ENCODE measurements at places on chromosomes 5 and 9. TPM values are rescaled to one million over a fixed set of nuclear protein-coding genes. Genes with fewer than 3 reads are reported as not detected.

Gene SLC36A2
- polyA plus RNA-seq: 0.51 TPM

Gene TAF11L10
- not detected for polyA plus RNA-seq

Gene FOXI1
- polyA plus RNA-seq: not detected

Gene GLDC
- 0.65 TPM for polyA plus RNA-seq

Gene PDE6A
- polyA plus RNA-seq: 0.08 TPM

Gene SPINK13
- not detected for polyA plus RNA-seq

Gene AK8
- polyA plus RNA-seq: 0.55 TPM

Gene KIAA0825
- 2.8 TPM for polyA plus RNA-seq

Gene SH3TC2
- 2.5 TPM for polyA plus RNA-seq

Gene RLN2
- 0.81 TPM for polyA plus RNA-seq

Gene SLC6A7
- polyA plus RNA-seq: 0.24 TPM

Gene PLPPR1
- 6.3 TPM for polyA plus RNA-seq

Gene ASS1
- polyA plus RNA-seq: 37.6 TPM

Gene MARVELD2
- polyA plus RNA-seq: 0.24 TPM

Gene SLC9A3
- polyA plus RNA-seq: 1.7 TPM

Gene ASPN
- 225 TPM for polyA plus RNA-seq

Gene NEUROG1
- polyA plus RNA-seq: not detected

Gene GABRA6
- not detected for polyA plus RNA-seq

Gene TYRP1
- not detected for polyA plus RNA-seq

Gene PCDHAC2
- 3.1 TPM for polyA plus RNA-seq

Gene SLC6A3
- polyA plus RNA-seq: not detected

Gene SOHLH1
- not detected for polyA plus RNA-seq

Gene IFNK
- polyA plus RNA-seq: not detected

Gene CDH9
- 0.09 TPM for polyA plus RNA-seq

Gene ATP6V0E1
- 106 TPM for polyA plus RNA-seq

Gene CD74
- polyA plus RNA-seq: 80.4 TPM

Gene NRG2
- polyA plus RNA-seq: 1.6 TPM

Gene C7
- 2.2 TPM for polyA plus RNA-seq

Gene TMEM252
- polyA plus RNA-seq: 1.3 TPM

Gene SMIM3
- polyA plus RNA-seq: 7.1 TPM

Gene ANKRD18A
- polyA plus RNA-seq: not detected

Gene MYOT
- 220 TPM for polyA plus RNA-seq

Gene COL5A1
- 692 TPM for polyA plus RNA-seq

Gene PTGDS
- polyA plus RNA-seq: 17.7 TPM

Gene LPAR1
- 50.5 TPM for polyA plus RNA-seq

Gene F2RL2
- polyA plus RNA-seq: 7.3 TPM

Gene PCDHA7
- 0.06 TPM for polyA plus RNA-seq

Gene GFI1B
- polyA plus RNA-seq: 0.51 TPM

Gene PCDHA4
- polyA plus RNA-seq: 0.32 TPM

Gene KCNN2
- 9.8 TPM for polyA plus RNA-seq

Gene FOXD4L3
- polyA plus RNA-seq: 0.08 TPM

Gene NTNG2
- polyA plus RNA-seq: 0.46 TPM

Gene QRFP
- 0.24 TPM for polyA plus RNA-seq

Gene SPATA31D4
- not detected for polyA plus RNA-seq

Gene PCSK5
- polyA plus RNA-seq: 16.9 TPM

Gene FBLL1
- 0.97 TPM for polyA plus RNA-seq

Gene TXNDC15
- 85.6 TPM for polyA plus RNA-seq

Gene GNA14
- polyA plus RNA-seq: 4.7 TPM

Gene BASP1
- polyA plus RNA-seq: 31.0 TPM

Gene WNK2
- 16.0 TPM for polyA plus RNA-seq

Gene IFNA21
- not detected for polyA plus RNA-seq

Gene GRIN3A
- 1.1 TPM for polyA plus RNA-seq

Gene IFNB1
- not detected for polyA plus RNA-seq

Gene FABP6
- polyA plus RNA-seq: 0.30 TPM

Gene NHP2
- polyA plus RNA-seq: not detected

Gene PDLIM4
- polyA plus RNA-seq: 59.9 TPM

Gene OR2Y1
- not detected for polyA plus RNA-seq

Gene MSX2
- 0.73 TPM for polyA plus RNA-seq

Gene DBH
- polyA plus RNA-seq: 0.62 TPM

Gene OBP2B
- polyA plus RNA-seq: 0.17 TPM
